ENCODE measurements at places on chromosomes 6 and 20. TPM values are rescaled to one million over a fixed set of nuclear protein-coding genes. Genes with fewer than 3 reads are reported as not detected.

GRCh38 chr20:50592282-50593004 lies 82.3 kb downstream of the PTPN1 start:
- DNase-seq, result peak; percentile 66

- DNase-seq, result no peak
These were observed 1231.3 kb downstream of the EPHA7 start for GRCh38 chr6:92188016-92188415.

DNA sequence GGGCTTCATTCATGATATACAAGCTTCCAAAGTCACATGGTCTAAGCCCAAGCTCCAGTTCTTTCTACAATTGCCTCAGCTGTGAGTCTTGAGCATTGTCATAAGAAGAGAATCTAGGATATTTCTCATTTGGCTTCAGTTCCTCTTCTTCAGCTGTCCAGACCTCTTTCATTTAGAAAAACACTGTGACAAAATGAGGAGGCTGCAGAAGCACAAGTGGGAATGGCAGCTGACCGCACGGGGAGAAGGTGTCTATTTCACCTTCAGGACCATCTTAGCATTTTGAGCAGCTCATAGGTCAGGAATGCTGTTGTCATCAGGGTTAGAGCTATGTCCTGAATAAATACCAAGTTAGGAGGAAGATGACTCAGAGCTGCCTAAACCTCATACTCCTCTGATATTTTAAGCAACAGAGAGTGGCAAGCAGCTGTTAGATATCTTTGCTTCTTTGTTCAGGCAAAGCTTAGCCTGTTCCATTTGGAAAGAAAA lies 390.1 kb upstream of the CITED2 start:
- DNase-seq, result no peak

ZFP57 gene
- total RNA-seq, result 4.8 TPM

ASIP gene
- total RNA-seq, result 3.5 TPM

ELMO2 gene
- total RNA-seq, result 33.6 TPM
